Endothelial cell of umbilical vein (primary cell): ENCODE measurements at places on chromosomes 16 and 17.

DNA sequence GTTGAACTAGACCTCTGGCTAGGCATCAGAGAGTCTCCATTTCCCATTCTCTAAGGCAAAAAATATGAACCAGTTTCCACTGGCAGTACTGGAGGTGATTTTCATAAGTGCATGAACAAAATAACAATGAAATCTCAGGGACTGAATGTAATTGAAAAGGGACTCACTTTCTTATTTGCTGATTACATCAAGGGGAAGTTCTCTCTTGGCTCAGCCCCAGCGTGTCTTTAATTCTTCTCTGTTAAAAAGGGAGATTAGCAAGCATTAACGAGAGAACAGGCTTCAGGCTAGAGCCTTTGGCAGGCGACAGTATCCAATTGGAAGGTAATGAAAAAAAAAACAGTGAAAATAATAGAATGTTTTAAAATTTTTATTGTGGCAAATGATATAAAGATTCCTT is 34.0 kb upstream of the ADAMTS18 start:
- peak; percentile 64 for DNase-seq

DNA sequence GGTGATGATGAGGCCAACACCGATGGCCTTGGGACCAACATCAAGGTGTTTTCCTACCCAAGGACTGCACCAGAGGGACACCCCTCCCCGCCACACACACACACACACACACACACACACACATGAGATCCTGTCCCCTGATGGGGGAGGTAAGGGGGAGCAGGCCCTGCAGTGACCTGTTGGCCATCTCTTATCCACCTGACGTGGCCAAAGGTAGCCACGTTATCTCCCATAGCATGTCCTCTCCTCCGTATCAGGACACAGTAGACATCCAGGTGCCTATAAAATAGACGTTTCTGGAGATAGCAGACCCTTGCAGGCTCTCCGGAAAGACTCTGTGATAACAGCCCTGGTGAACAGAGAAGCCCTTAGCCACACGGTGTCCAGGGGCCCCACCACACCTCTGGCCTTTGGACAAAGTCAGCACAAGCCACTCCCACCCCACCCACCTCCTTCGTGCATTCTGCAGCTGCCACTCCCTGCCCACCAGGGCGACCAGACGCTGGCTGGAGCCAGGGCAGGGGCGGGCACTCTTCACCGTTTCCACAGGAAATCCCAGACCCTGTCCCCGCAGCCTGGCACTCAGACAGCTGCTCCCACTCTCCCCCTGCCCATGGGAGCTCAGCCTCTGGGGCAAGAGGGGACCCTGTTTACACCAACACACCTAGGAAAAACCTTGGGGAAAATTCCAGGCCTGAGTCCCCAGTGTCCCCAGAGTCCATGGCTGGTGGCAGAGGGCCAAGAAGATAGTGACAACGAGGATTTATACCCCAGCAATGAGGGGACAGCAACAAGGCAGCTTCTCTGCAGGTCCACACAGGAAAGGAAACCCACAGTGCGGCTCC is 15.4 kb upstream of the ENPP7 start:
- DNase-seq: no peak

DNA sequence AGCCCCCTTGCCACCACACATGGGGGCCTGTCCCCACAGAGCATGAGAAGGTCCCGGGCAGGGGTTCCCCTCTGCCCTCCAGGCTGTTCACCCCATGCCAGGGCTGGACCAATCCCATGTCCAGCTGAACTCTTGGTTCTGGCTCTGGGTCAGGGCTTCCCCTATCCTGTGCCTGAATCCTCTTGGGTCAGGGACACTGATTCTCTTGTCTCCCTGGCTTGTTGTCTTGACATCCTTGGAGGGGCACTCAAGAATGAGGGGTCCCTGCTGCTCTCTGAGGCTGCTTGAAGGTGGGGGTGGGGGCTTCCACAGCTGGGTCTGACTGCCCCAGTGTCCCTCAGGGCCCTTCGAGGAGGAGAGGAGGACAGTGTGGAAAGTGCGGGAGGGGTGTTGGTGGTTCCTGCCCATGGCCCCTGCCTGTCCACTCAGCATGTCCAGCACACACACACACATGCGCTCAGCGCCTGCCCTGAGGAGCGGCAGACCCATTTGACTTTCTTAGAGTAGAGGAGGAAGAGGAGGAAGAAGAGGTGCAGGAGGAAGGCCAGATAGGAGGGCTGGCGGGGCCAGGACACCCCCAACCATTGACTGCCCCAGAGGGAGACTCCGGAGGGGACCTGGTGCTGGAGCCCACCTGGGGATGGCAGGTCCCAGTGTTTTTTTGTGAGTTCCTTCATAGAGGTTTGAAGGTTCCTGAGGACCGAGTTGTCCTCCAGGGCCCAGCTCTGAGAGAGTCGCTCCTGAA is 47.0 kb downstream of the TNFRSF13B start:
- DNase-seq: no peak

DNA sequence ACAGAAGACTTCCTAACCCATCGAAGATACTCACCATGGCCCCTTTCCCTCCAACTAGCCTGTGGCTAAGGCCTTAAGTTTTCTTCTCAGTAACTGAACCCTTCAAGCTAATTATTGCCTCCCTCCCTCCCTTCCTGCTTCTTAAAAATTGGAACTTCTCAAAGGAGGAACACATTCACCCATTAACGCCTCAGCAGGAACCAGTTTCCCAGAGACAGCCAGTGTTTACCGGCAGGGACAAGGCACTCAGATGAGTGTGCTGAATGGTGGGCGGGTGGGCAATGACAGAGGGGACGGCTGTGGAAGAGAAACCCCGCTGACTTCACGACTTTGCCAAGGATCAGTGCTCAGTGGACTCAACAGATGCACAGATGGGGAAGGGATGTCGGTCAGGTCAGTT is 20.3 kb downstream of the PITPNA start:
- DNase-seq: no peak

DNA sequence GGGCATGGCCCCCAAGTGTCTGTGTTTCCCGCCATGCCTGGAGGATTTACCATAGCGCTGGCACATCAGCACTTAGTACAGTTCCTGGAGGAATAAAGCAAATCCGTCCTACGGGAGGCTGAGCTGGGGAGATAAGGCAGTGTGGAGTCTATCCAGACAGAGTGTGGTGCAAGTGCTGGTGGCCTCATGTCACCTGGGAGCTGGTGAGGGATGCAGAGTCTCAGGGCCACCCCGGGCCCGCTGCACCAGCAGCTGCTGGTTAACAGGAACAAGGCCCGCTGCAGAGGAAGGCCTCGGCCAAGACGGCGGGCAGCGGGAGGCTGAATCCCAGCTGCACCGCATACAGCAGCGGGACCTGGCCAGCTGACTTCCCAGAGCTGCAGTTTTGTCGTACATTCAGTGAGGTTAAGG is 57.3 kb upstream of the CDC42EP4 start:
- no peak for DNase-seq

DNA sequence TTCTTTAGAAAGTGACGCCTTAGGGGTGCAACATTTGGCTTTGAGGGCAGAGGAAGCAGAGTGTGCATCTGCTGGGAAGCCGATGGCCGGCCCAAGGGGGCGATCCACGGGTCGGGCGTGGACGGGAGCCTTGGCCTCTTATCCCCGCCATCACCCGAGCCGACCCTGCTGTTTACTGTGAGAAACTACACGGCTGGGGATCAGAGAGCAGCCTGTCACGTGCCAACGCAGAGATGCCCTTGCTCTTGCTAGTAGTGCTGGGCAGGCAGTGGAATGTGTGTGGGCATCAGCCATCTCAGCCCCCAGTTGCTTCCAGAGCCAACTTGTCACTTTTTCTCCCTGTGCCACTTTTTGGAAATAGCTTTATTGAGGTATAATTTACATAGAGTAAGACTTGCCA is 26.7 kb upstream of the ITGB4 start:
- no peak for DNase-seq

- DNase-seq: peak; percentile 65
Observed at GRCh38 chr17:36980280-36980761, 31.6 kb downstream of the AATF start.

DNA sequence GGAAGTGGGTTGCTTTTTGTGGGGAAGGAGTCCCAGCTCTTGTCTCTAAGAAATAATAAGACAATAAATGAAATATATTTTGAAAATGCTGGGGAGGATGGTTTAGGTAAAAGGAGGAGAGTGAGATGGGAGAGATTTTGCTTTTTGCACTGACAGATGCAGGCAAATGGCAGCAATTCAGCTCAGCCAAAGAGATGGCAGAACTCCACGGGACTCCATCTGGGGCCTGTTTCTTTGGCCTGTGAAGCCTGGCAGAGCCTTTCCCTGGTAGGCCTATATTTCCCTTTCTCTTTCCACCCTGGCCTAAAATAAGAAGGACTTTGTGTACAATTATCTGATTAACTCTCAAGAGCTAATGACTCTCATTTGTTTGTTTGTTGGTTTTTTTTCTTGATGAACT is 1525.1 kb downstream of the CDH11 start:
- no peak for DNase-seq
